NCI-H1092 (cell line): ENCODE measurements at places on chromosomes 16 and 17.

DNA sequence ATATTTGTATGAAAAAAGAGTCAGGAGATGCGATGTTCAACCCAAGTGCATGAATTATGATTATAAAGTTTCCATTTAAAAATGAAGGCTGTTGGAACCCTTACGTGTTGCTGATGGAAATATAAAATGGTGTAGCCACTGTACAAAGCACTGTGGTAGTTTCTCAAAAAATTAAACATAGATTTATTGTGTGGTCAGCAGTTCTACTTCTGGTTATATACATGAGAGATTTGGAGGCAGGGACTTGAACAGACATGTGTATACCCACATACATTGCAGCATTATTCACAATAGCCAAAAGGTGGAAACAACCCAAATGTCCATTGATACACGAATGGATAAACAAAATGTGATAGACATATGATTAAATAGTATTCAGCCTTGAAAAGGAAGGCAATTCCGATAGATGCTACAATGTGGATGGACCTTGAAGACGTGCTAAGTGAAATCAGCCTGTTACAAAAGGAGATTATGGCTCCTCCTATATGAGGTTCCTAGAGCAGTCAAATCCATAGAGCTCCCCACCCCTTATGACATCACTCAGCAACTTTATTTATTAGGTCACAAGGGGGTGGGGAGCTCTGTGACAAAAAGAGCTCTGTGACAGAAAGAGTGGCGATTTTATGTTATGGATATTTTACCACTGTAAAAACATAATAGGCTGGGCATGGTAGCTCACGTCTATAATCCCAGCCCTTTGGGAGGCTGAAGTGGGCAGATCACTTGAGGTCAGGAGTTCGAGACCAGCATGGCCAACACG is 106.7 kb downstream of the MSI2 start:
- DNase-seq, result no peak

DNA sequence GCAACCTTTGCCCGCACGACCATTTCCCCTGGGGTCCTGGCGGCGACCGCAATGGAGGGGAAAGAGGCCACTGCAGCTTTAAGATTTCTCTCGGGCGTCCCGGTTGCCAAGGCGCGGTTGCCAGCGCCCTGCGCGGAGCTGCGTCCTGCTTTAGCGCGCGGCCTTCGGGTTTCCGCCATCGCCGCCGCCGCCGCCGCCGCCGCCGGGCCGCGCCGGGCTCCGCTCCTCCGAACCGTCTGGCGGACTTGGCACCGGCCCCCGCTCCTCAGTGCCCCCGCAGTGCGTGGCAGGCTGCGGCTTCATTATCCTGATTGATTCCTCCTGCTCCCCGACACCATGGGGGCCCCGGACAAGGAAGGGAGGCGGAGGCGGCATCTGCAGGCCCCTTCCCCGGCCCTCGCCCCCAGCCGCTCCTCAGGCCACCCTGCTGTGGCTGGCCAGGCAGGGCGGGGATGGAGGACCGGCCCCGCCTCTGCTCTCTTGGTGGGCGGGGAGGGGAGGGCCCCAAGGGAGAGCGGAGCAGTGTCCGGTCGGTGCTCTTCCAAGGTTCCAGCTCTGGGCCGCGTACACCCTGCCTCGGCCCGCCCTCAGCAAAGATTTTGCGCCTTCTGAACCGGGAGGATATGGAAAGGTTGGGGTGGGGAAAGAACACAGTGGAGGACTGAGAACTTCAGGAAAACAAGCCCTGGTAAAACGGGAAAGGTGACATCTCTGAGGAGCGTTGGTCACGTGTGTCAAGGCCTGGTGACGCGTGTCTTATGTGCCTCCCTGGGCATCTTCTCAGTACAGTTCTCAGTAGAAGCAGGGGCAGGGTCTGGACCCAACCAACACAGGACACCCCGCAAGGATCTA is 34.0 kb downstream of the NEUROD2 start:
- DNase-seq, result peak; percentile 43

GRCh38 chr16:17155485-17155884 is 315.3 kb downstream of the XYLT1 start:
- no peak for DNase-seq

- no peak for DNase-seq
These were observed 270.5 kb downstream of the FOXL1 start for GRCh38 chr16:86848821-86849220.

DNA sequence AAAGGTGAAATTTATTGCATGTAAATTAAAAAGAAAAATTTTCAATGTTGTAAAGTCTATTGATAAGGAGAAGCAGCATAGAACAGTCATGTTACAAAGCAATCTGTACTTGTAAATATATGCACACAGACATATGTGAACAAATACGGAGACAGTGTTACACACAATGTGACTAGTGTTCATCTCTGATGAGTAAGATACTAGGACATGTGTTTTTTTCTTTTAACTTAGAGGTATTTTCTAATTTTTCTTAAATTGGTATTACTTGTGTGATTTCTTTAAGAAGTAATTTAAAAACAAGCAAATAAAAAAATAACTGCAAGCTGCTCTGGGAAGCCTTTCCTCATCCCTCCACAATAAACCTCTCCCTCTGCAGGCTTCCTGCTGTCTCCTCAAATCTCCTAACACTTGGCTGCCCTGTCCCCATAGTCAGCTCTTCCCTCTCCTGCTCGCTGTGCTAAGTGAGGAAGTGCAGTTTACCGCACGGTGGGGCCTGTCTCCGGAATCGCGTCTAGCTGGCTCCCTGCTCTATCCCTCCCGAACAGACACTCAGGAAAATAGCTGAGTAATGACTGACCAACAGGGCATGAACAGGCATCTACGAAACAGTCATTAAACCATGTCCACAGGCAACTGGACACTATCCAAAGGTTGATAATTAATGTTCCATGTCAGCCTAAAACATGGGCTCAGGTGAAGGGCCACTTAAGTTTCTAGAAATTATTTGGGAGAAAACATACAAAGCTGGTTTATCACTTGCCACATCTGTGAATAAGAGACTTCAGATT is 35.9 kb downstream of the CMTM4 start:
- DNase-seq, result peak; percentile 53

DNA sequence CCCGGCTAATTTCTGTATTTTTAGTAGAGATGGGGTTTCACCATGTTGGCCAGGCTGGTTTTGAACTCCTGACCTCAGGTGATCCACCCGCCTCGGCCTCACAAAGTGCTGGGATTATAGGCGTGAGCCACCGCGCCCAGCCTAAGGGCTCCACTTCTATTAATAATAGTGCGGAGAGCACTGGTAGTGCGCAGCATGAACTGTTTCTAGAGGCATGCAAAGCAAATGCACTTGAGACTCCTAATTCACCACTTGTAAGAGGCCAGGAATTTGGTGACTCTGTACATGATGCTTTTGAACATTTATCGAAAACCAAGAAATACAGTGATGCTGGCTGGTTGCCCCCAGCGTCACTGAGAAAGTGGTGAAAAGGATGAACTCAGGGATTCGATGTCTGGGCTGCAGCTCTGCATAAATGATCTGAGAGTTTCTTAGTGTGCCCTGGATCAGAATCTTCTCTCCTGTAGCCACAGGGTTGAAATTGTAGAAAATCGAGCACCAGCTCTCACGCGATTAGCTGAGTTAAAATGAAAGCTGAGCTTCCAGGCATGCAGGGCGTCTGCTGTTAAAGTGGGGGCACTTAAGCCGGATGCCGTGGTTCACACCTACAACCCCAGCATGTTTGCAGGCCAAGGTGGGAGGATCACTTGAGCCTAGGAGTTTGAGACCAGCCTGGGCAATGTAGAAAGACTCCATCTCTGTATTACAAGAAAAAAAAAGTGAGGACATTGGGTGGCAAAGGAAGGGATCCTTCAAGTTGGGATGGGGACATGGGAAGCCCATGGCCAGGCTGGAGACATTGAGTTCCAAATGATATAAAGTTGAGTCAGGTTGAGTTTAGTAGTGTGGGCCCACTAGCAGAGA is 4.8 kb downstream of the RNF213 start:
- no peak for DNase-seq

DNA sequence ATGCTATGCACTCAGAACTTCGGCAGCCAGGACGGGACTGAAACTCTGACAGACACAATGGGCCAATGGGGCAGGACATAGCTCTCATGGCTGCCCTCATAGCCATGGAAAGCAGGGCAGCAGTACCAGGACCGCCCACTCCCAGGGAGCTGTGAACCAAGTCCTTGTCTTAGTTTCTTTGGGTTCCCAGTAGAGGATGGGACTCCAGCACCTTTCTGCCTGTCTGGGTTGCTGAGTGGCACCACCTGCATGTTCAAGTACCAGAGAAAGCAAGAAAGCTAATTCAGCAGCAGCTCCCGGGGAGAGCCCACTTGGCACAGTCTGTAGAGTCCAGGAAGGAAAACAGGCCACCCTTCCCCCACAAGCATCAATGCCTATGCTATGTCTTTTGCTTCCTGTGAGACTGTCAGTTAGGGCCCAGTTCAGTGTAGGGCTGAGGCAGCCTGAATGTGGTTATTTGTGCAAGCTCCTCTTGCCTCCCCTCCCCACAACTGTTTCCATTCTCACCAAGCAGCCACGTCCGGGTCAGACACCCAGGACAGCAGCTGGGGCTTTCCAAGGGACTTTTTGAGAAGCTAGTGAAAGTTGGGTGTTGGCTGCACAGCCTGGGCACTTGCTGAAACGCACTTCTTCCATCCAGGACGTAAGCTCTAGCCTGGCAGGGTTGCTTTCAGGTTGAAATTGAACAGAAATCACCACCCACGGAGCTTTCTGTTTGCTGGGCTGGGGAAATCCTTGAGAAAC is 7.8 kb downstream of the SUPT4H1 start:
- DNase-seq, result no peak

DNA sequence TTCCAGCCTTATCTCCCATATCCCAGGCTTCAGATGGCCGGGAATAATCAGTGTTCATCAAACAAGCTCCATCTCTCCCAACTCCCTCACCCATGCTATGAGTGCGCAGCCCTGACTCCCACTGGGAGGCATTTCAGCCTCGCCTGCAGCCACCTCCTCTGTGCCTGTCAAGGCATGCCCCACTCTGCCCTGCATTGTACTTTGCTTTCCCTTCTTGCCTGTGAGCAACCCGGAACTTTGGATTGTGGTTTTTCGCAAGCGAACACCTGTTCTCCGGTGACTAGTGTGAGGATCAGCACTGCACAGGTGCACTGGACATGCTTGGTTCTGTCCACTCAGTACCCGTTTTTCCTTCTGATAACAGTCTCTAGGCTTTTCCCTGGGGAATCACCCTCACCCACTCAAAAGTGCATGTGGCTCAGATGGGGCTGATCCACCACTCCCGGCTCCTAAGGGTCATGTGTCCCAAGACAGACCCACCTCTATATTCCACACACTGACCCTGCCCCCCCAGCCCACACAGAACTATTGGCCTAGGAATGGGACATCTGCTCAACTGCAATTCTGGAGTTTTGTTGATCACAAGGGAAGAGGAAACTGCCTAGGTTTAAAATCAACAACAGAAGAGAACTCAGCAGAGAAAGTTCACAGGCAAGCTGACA is 9.1 kb downstream of the CHST6 start:
- no peak for DNase-seq

DNA sequence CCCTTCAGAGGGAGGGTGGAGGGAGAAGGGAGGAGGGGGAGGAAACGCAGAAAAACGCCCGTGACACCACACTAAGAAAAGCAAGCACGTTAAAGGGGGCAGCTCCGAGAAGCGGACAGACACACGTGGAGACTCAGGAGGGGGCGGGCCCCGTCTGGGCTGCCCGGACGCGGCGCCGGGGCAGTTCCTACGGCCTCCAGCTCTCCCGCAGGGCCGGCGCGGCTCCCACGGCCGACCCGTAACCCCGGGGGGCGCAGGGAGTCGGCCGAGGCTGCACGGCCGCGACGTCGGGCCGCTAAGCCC is 362 bp downstream of the KLHDC4 start:
- DNase-seq, result no peak

- no peak for DNase-seq
These were observed 3.8 kb downstream of the TNFSF12 start for GRCh38 chr17:7552621-7553051.

GRCh38 chr17:1480747-1481465 is 11.6 kb downstream of the MYO1C start:
- DNase-seq, result no peak

- peak; percentile 9 for DNase-seq
These were observed 623 bp downstream of the MBTPS1 start for GRCh38 chr16:84115919-84116719.

DNA sequence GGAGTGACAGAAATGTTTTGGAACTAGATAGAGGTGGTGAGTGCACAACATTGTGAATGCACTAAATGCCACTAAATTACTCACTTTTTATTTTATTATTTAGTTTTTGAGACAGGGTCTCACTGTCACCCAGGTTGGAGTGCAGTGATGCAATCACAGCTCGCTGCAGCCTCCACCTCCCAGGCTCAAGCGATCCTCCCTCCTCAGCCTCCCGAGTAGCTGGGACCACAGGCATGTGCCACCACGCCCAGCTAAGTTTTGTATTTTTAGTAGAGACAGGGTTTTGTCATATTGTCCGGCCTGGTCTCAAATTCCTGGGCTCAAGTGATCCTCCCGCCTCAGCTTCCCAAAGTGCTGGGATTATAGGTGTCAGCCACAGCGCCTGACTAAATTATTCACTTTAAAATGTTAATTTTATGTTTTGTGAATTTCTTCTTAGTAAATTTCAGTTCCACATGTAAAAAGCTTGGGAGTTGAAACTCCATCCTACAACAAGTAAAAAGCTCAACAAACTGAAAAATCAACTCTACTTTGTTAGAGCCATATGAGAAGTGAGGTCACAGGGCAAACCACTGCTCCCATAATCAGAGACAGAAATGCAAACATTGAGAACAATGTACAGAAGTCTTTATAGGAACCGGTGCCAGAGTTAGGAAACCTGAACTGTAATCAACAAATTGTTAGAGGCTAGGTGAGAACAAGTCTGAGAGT is 13.8 kb upstream of the SLC5A10 start:
- DNase-seq, result no peak

DNA sequence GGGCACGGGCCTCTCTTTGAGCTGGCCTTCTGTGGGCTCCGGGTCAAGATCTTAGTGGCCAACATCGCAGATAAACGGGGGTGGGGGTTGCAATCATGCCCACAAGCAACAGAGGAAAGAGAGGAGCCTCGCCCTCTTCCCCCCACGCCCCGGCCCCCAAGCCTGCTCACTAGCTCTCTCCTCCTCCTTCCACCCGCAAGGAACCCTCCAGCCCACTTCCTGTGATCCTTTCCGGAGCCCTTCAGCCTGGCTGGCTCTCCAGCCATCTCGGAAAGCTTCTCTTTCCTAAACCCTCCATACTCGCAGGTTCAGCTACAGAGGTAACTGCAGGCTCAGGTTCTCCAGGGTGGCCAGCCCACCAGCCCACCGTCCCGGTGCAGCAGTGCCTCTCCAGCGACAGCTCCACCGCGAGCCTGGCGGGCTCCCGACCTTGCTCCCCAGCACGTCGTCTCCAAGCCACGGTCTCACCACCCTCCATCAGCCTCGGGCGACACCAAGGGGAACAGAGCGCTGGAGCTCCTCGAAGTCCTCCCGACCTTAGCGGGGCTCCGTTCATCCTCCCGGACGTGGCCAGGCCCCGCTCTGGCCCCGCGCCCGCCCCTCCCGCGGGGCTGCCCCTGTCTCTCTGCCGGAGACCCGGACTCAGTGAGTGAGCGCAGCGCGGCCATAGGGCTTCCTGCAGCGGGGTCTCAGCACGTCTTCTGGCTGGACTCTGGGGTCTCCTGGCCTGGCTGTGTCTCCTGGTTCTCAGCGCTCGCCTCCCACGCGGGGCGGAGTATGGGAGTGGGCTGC is 12.9 kb upstream of the ODF4 start:
- DNase-seq, result no peak

GRCh38 chr17:35239823-35240222 is 3.0 kb upstream of the SLFN5 start:
- DNase-seq, result no peak
